ENCODE measurements at places on chromosomes 6 and 20.

GRCh38 chr6:31927242-31927862 is at the start of gene C2:
C2 (plus strand) TSS chr6:31927717; CDS start chr6:31927753, 36 bp downstream.
- no peak for DNase-seq

GRCh38 chr6:105345506-105345905 is 57.4 kb downstream of the PREP start:
- DNase-seq = no peak

GRCh38 chr6:144234399-144234798 is 50.7 kb upstream of the UTRN start:
- DNase-seq = no peak

DNA sequence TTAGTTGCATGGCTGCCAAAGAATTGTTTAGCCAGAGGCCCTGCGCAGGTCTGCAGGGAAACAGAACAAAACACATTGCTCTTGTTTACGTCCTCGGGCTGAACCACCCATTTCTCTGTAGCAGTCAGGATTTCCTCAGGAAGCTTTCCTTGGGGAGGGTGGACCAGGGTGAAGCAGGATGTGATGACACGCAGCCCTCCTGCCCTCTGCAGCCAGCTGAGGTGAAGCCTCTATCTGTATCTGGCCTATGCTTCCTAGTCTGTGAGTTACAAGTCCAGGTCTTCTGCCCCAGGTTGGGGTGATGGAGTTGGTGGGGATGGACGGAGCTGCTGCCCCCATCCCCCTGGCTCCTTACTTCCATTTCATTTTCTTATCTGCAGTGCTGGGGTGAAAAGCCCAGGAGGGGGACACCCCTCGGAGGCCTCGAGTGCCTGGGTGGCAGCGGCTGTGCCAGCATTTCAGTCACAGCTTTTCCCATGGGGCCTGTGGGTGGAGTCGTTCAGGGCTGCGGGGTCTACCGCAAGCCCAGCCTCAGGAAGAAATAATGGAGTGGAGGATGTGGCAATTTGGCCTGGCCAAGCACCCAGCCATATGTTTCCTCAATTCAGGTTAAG is 24.9 kb downstream of the SASH1 start:
- DNase-seq = no peak

GRCh38 chr6:89172131-89172530 is 26.3 kb downstream of the PM20D2 start:
- no peak for DNase-seq

GRCh38 chr6:11824986-11825385 is 46.4 kb upstream of the ADTRP start:
- no peak for DNase-seq

GRCh38 chr6:75693534-75693933 is 55.5 kb upstream of the MYO6 start:
- no peak for DNase-seq

- DNase-seq = no peak
Observed at GRCh38 chr6:79543886-79544285, 6.7 kb upstream of the LCA5 start.

- DNase-seq = no peak
Observed at GRCh38 chr6:139602577-139602976, 228.1 kb upstream of the CITED2 start.

- DNase-seq = no peak
Observed at GRCh38 chr6:121764493-121764892, 329.0 kb downstream of the GJA1 start.

DNA sequence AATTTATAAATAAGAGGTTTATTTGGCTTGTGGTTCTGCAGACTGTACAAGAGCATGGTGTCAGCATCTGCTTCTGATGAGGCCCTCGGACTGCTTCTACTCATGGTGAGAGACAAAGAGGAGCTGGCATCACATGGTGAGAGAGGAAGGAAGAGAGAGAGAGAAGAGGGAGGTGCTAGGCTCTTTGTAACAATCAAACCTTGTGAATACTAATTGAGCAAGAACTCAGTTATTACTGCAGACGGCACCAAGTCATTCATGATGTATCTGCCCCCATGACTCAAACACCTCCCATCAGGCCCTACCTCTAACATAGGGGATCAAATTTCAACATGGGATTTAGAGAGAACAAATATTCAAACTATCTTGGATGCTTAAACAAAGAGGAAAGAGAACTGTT is 6.3 kb upstream of the SIRPG start:
- no peak for DNase-seq

DNA sequence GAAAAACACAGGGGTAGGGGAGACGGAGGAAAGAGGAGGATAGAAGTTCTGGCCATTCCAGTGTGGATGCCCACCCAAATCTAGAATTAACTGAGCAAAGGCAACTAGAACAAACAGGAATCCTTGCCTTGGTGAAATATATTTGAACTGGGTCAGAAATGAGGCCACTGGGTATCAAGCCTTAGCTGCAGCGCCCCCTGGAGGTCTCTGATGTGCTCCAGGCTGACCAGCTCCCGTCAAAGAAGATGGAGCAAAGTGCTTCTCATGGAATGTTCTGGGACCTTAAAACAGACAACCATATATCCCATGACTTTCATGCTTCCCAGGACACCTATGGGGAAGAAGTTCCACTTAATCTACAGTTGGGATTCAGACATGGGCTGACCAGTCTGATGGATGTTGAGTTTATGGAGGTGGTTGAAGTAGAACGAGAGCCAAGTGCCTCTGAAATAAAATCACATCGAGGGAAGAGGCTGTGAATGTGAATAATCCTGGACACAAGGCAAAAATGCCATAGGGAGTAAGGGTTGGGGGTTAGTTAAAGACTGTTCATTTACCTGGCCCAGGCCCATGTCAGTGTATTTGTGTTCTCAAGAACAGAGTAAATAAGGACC is 50.4 kb downstream of the HLA-DPB1 start:
- no peak for DNase-seq
